A549 treated with GW870086 at 1 μM for 4 hours (cell line): ENCODE measurements at places on chromosomes 12 and 14. TPM values are rescaled to one million over a fixed set of nuclear protein-coding genes. Genes with fewer than 3 reads are reported as not detected.

MAP1LC3B2 gene
- 1.3 to 1.6 TPM (median 1.3 TPM) in 5 replicates for total RNA-seq

ITGA7 gene
- total RNA-seq = 0.90 to 1.6 TPM (median 1.1 TPM) in 5 replicates

RNASE11 gene
- total RNA-seq = not detected in 5 replicates

ERH gene
- 327 to 361 TPM (median 329 TPM) in 5 replicates for total RNA-seq

KRT83 gene
- total RNA-seq = 2.9 to 7.2 TPM (median 6.3 TPM) in 5 replicates

SYT1 gene
- total RNA-seq = 3.7 to 6.4 TPM (median 5.6 TPM) in 5 replicates

LALBA gene
- total RNA-seq = not detected in 5 replicates

MGAT2 gene
- total RNA-seq = 47.0 to 53.9 TPM (median 50.2 TPM) in 5 replicates

RAB5B gene
- 24.4 to 34.1 TPM (median 32.7 TPM) in 5 replicates for total RNA-seq

SLC2A14 gene
- 0.09 TPM in 1 of 5 replicates, not detected in the others for total RNA-seq

RAD51B gene
- total RNA-seq = 3.5 to 5.4 TPM (median 4.3 TPM) in 5 replicates

RIMBP2 gene
- not detected in 5 replicates for total RNA-seq

RNU4-1 gene
- total RNA-seq = not detected in 5 replicates

MYL6 gene
- total RNA-seq = 2,118 to 2,979 TPM (median 2,161 TPM) in 5 replicates

ADCY6 gene
- total RNA-seq = 9.0 to 15.8 TPM (median 13.2 TPM) in 5 replicates

ZNF605 gene
- total RNA-seq = 2.6 to 3.6 TPM (median 3.2 TPM) in 5 replicates

CLEC7A gene
- not detected in 5 replicates for total RNA-seq

RNFT2 gene
- total RNA-seq = 1.8 to 3.7 TPM (median 2.1 TPM) in 5 replicates

SUOX gene
- total RNA-seq = 7.5 to 9.4 TPM (median 9.2 TPM) in 5 replicates

TAS2R19 gene
- 0.15 TPM in 1 of 5 replicates, not detected in the others for total RNA-seq

POTEG gene
- 0.06 TPM in 1 of 5 replicates, not detected in the others for total RNA-seq
